Stimulated activated naive B cell treated with anti-CD40 and anti-IgM and Interleukin-4, amounts not matched to agents 10 μg/mL and 1 μg/mL and 100 μg/mL, for 72 hours (primary cell): ENCODE measurements at places on chromosomes 16 and 17.

- DNase-seq: peak; percentile 43
Observed at GRCh38 chr17:30921544-30922196, at the start of gene ADAP2. Gene ADAP2 (plus strand): TSS chr17:30921945. CDS start chr17:30922015, 70 bp downstream.

DNA sequence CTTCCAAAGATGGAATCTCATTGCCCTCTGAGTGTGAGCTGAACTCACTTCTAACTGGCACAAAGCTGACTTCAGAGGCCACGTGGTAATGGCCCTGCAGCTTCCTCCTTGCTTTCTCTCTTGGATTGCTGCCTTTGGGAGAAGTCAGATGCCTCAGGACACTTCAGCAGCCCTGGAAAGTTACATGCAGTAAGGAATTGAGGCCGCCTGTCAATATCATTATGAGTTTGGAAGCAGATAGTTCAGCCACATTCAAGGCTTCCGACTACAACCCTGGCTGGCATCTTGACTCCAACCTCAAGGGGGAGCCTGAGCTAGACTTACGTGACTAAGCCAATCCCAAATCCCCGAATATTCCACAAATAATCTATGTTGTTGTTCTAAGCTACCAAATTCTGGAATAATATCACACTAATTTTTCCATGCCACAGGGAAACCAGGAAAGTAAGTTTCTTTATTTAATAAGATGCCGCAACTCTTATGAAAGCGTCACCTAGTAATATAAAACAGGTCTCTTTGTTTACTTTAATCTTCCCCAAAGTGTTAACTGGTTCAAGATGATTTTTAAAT lies 13.6 kb downstream of the CEP20 start:
- DNase-seq: no peak

GRCh38 chr17:45270828-45271418 lies 9.0 kb upstream of the SPATA32 start:
- no peak for DNase-seq

DNA sequence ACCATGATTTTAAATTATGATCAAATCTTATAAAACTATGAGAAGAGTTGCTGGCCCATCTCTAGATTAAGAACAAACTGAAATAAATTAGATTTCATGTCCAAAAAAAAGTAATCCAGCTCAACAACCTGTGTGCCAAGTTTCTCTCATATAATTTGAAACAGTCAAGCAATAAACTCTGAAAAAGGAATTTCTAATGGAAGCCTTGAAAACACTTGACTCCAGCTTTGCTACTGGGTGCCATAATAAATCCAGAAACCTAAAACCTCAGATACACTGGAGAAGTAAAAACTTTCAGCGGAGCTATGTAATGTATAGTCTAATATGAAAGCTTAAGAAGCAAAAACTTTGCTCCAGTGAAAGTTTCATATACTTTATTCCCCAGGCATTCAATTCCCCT lies 25.5 kb downstream of the RPGRIP1L start:
- DNase-seq: no peak

DNA sequence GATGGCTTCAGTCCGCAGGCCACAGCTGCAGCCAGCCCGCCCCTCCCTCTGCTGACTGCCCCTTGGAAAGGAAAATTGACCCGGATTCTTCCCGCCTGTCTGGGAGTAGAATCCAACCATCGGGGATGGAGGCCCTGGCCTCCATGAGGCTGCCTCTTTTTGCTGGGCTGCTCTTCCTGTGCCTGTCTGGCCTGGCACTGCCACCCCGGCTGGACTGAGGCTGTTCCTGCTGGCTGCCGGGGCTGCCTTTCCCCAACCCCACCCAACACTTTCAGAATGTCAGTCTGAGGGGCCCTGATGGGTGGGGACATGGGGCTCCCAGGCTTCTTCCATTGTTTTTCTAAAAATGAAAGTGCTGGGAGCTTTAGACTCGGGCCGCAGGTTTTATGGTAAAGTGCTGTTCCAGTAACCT lies 7.3 kb downstream of the BAHCC1 start:
- no peak for DNase-seq

DNA sequence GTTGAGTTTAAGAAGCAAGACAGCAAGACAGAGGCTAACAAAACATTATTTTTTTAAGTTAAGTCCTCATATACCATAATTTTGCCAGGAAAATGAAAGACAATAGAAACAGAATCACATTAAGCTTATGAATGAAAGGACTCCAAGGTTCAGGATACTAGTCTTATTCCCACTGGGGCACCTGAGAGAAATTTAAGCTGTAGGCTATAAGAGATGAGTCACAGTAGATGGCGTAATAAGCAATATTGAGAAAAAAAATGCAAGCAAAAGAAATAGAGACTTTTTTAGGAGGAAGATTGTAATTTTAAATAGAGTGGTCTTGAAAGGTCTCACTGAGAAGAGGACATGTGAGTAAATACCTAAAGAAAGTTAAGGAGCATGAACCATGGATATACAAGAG lies 57.1 kb upstream of the KIF2B start:
- no peak for DNase-seq

- no peak for DNase-seq
Observed at GRCh38 chr17:30230596-30231125, 4.8 kb downstream of the SLC6A4 start.

DNA sequence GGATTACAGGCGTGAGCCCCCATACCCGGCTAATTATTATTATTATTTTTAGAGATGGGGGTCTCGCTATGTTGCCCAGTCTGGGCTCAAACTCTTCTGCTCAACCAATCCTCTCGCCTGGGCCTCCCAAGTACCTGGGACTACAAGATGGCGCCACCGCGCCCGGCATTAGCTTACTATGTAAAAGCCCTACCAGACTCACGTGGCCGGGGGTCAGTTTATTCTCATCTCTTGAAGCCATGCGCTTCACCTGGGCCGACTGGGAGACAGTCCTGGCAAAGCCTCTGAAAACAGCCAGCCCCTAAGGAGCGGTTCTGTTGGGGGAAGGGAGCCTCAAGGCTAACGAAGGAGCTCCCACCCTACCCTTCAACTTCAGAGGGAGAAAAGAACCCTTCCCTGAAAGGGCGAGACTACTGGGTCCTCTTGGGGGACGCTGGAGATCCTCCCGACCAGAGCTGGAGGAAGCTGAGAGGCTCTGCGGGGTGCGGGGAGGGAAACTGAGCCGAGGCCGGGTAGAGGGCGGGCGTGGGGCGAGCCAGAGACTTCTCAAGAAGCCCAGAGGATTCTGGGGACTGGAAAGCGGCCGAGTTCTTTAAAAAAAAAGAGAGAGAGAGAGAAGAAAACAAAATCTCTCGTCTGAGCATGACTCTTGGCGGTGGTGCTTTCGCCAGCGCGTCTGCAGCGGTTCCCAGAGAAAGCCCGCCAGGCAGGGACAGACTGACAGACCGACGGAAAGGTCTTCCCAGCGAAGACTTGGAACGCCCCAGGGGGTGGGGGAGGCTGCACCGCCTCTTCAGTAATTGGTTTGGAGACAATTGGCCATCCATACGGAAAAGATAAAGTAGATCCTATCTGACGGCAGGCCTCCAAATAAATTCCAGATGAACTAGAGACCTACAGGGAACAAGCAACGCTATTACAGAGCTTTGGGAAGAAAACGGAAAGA lies 5.6 kb upstream of the TUBG2 start:
- DNase-seq: no peak

- no peak for DNase-seq
Observed at GRCh38 chr17:2594722-2595599, 1.5 kb downstream of the PAFAH1B1 start.

DNA sequence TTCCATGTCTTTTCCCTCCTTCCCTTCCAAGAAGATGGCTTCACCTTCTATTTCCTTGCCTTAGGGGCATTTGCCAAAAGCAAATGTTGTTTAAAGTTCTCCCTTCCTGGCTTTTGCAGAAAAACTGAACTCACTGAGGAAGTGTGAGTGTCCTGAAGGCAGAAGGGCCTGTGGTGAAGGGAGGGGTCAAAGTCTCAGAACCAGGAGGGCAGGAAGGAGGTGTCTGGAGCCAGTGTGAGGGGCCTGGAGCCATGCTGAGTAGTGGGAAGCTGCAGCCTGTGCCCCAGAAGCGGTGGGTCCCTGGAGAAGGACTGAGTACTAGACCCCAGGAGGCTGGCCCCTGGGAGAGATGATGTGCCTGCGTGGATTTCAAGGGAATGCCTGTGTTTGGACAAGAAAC lies 23.8 kb upstream of the SUPT4H1 start:
- DNase-seq: no peak

DNA sequence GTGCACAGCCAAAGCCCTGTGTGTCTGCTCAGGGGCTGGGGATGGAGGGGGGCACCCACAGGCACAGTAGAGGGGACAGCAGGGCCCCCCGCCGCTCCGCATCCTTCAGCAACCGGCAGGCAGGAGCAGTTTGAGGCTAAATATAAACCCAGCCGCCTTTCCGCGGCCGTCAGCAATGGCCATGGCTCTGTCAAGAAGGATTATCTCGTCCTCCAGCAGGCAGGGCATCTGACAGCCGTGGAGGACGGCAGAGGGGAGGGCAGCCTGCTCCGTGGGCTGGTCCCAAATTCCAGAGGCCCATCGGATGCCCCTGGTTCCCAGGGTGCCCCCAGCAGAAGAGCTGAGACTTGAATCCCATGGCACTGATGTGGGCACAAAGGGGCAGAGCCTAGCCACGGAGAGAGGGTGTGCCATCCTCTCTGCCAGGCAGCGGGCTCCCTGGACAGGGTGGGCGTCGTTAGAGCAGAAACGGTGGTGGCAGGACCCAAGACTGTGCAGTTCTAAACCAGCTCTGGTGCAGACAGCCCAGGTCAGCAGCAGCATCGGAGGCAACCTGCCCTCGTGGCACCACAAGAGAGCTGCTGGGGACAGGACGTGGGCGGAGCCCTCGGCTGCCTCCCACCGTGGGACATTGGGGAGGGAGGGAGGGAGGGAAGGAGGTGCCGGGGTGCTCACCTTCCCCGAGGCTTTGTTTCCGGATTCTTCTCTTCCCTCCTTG lies 198.8 kb upstream of the CIBAR2 start:
- no peak for DNase-seq

- DNase-seq: no peak
Observed at GRCh38 chr17:67605256-67605912, 112.4 kb upstream of the NOL11 start.

DNA sequence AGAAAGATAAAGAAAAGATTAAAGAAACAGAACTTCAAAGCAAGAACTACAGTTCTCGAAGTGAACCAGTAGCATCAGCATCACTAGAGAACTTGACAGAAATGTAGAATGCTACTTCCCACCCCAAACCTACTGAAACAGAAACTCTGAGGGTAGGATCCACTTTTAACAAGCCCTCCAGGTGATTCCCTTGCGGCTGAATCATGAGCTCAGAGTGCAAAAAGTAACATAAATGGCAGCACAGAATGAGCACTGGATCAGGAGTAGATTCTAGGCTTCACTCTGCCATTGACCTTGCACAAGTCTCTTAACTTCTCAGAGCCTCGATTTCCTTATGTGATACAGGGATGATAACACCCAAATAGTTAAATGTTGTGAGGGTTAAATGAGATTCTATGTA lies 5.8 kb downstream of the TOM1L2 start:
- DNase-seq: no peak

DNA sequence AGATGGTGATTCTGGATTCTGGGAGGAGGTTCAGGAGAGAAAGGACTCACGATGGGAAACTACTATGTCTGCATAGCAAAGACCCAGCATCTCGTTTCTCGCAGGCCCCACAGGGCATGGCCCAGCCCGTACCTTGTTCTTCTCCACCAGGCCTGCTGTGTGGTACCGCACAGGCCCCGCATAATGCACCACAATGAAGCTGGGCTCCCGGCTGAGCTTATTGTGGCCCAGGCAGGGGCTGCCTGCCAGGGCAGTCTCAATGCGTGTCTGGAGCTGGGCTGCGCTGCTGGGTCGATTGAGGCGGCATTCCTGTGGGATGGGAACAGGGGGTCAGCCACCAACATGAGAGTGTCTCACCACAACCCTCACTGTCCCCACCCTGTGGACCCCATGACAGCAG lies 20.4 kb downstream of the ZNHIT3 start:
- no peak for DNase-seq

DNA sequence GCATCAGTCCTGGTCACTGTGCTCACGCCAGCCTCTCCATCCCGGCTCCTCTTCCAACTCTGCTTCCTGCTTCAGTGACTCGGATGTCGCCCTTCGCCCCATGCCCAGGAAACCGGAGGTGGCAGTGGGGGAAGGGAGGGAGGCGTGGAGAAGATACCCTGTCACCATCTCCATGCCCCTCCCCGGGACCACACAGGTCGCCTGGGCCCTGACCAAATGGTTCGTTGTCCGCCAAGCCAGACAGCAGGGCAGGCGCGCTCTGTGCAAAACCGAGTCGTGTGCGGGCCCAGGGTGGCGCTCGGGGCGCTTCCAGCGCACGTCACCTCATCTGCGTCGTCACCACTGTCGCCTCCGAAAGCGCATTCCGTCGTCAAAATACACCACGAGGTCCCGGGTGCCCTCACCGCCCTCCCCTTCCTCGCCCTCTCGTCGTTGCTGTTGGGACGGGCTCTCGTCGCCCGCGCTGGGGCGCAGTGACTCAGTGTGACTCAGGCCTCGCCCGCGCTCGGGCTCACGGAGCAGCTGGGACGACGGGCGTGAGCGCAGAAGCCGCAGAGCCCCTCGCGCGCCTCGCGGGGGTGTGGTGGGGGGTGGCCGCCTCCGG lies 39.2 kb downstream of the ZNF778 start:
- DNase-seq: no peak

DNA sequence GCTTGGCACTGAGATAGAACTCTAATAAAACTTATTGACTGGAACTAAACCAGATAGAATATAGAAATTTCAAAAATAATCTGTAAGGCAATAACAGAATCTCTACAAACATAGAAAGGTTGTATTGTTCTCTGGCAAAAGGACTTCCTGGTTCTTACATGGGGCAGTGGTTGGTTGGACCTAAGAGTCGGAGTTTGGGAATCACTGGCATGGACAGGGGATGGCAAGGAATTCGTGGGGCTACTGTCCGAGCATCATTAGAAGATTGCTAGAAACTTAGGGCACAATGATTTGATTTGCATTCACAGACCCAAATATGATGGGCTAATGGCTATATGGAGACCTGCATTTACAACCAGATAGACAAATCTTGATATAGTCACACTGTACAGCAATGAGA lies 103.8 kb upstream of the GOT2 start:
- DNase-seq: no peak

DNA sequence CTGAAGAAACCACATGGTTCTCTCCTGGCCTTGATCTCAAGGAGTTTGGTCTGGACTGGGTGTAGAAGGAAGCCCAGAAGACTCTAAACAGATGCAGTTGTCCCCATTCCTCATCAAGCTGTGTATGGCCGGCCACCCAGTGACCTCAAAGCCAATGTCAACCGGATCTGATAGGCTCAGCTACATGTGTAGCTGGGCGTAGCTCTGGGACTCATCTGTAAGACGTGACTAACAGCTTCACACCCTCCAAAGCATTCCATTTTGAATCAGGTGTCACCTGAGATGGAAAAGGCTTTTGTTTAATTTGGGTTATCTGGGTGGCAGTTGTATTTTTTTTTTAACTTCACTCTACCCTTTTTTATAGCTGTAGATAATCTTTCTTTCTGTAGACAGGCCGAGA lies 130.4 kb downstream of the ABCC12 start:
- DNase-seq: no peak

DNA sequence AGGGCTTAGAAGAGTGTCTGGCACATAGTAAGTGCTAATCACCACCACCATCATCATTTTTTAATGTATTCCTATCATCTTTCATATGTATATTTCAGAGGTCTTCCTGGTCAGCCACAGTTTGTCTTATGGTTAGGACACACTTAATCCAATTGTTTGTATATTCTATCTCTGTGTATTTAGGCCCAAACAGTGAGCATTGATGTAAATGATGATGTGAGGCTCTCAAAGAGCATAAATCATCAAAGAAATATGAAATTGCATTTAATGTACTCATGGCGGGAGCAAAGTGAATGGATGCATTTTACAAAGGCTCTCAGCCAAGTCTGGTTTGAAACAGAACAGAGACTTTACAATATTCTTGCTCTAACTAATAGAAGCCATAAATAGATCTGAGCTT lies 24.1 kb upstream of the MPHOSPH6 start:
- DNase-seq: no peak
